AG10803 (cell line): ENCODE measurements at places on chromosomes 12 and 14.

DNA sequence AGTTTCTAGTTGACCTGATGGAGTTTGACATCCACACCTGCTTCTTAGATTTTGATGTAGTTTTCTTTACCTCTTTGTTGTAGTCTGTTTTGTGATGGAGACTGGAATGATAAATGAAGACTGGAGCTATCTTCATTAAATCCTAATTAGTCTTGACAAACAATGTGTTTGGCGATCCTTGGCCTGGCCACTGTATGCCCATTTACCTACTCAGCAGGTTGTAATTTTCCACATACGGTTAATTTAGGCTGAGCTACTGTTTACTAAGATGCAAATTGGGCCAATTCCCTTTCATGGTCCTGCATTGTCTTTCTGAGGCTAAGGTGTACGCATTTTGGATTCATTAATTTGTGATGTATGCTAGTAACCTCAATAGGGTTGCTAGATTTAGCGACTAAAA lies at the start of gene TAS2R7:
Gene TAS2R7 (minus strand): TSS at position 41 of the 400 bp plus-strand sequence. CDS start 57 bp downstream, outside the sequence.
- no peak for DNase-seq

DNA sequence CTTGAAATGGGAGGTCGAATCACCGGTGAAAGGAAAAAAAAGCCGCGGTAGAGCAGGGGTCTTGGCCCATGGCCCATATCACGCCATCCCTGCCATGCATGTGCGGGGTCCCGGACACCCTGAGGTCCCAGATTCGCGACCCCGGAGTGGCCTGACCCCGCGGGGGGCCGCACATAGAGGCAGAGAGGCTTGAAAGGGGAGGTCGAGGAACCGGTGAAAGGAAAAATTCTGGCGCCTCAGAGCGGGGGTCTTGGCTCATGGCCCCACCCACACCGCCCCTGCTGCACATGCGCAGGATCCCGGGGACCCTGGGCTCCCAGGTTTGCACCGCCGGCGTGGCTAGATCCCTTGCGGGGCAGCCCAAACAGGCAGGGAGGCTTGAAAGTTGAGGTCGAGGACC lies 319.8 kb downstream of the ALG10 start:
- DNase-seq: no peak

- no peak for DNase-seq
These were observed 10.0 kb downstream of the EMG1 start for GRCh38 chr12:6980740-6981139.

DNA sequence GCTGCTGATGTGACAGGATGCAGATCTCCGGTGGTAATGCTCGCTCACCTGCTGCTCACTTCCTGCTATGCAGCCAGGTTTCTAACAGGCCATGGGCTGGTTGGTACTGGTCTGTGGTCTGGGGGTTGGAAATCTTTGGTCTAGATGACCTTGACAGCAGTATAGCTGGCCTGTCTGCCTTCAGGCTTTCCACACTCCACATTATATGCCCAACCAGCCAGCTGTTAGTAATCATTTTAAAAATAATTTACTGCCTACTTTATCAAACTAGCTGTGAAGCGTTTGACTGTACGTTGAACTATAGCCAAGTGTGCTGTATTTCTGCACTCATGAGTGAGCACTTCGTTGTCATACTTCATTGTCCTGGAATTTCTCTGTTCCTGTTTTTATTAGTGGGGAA lies 424.0 kb upstream of the GARIN6 start:
- no peak for DNase-seq

GRCh38 chr12:110005319-110005973 lies 6.2 kb downstream of the ANKRD13A start:
- no peak for DNase-seq
